ENCODE measurements at places on chromosomes 7 and 10. TPM values are rescaled to one million over a fixed set of nuclear protein-coding genes. Genes with fewer than 3 reads are reported as not detected.

Gene ACTL6B
- total RNA-seq: not detected

Gene NANOS1
- total RNA-seq: 0.76 TPM

Gene TEX47
- total RNA-seq: not detected

Gene AOC1
- total RNA-seq: not detected

Gene TRPV6
- not detected for total RNA-seq

Gene PLAU
- total RNA-seq: 11.8 TPM

Gene SAMD9L
- total RNA-seq: 8.0 TPM

Gene CFAP58
- total RNA-seq: 0.89 TPM

Gene TUBB8
- not detected for total RNA-seq

Gene TDRD1
- not detected for total RNA-seq

Gene PTER
- 8.3 TPM for total RNA-seq

Gene SPAM1
- total RNA-seq: not detected

Gene OPN1SW
- total RNA-seq: not detected
